ENCODE measurements at places on chromosomes 16 and 17.

- DNase-seq, result no peak
Measured at GRCh38 chr17:47686276-47686635, 7.7 kb upstream of the TBKBP1 start.

DNA sequence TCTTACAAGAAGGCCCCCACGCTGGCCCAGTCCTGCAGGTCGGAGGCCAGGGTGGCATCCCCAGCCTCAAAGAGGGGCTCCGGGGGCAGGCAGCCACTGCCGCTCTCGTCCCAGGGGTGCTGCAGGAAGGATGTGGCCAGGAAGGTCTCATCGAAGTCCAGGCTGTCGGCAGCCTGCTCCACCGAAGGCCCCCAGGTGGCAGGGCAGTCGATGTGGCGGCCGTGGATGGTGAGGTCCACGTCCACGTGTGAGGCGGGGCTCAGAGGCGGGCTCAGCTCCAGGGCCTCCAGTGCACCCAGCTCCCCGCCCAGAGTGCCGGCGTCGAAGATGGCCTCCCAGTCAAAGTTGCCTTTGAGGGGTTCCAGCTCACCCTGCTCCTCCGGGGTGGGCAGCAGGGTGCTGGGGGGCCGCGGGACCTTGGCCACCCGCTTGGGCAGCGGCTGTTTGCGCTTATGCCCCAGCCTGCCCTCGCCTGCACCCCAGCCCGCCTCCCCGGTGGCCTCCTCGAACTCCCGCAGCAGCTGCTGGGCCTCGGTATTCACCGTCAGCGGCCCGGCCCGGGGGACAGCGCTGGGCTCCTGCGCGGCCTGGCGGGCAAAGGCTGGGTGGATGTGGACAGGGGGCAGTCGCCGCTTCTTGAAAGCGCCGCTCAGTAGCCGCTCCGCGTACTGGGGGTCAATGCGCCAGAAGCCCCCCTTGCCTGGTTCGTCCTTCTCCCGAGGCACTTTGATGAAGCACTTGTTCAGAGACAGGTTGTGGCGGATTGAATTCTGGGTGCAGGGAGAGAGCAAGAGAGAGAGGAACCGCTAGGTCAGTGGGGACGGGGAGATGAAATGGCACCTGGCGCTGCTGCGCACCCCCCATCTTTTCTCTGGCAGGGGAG lies 3.5 kb downstream of the FOXJ1 start:
- no peak for DNase-seq

DNA sequence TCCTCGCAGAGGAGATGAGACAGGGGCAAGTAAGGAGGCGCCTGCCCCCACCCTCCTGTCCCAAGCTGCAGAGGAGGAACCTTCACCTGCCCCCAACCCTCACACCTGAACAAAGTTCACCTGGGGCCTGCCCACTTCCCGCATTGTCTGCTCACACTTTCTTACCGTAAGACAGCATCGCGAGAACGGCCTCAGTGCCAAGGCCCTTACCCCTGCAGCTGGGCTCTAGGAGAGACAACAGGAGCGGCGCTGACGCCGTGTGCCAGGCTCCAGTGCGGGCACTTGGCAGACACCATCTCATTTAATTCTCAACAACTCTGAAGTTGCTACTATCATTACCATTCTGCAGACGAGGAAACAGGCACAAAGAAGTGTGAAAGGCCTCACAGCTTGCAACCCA lies 4.1 kb downstream of the NAT9 start:
- DNase-seq, result no peak

DNA sequence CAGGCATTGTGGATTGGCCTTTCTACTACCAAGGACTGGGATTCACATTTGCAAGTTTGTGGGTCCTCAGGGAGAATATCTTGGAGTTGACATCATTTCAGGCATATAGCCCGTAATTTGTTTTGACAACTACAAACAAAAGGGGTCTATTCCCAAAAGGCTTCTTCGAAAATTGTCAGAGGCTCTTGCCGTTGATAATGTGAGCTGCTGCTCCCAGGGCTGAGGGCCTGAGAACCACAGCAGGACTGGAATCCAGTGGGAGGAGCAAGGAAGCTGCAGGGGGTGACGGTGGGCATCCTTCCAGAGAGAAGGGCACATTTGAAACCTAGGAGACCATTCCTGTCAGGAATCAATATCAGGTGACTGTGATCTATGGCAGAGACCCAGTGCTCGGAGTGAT lies 761.6 kb upstream of the RBFOX1 start:
- no peak for DNase-seq

DNA sequence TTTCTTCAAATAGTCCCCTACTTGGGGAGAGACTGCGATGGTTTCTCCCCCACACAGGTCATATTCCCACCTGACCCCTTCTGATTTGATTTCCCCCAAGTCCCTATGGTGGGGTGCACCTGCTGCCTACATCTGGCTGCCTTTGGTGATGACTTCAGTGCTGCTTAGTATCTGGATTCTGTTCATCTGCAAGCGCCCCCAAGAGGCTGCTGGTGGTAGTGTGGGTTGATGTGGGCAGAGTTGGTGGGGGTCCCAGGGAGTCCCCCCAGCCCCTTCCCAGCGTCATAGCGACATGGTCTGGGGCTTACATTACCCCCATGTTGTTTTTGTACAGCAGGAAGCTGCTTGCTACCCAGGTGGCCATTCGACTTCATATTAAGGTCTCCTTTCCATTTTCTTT lies 99.2 kb downstream of the NTN1 start:
- no peak for DNase-seq

- no peak for DNase-seq
Measured at GRCh38 chr17:27552276-27552732, 78.7 kb upstream of the LGALS9 start.

DNA sequence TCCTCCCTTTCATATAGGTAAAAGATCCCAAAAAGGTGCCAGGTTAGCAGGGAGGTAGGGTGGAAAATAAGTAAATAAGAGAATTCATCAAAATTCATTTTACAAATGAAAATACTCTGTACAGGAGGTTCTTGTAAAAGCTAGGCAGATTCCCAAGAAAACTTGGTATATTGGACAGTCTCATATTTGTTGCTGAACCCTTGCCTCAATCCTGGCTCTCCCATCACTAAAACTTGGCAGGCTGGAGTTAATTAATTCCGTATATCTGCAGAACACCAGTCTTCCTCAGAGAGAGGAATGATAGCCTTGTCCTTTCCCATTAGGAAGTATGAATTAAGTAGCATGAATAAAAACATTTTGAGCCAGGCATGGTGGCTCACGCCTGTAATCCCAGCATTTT lies 66.2 kb upstream of the MTMR4 start:
- DNase-seq, result no peak

- no peak for DNase-seq
Measured at GRCh38 chr16:86030116-86030515, 131.2 kb downstream of the IRF8 start.

- no peak for DNase-seq
Measured at GRCh38 chr16:14028202-14028601, 42.9 kb upstream of the MRTFB start.

DNA sequence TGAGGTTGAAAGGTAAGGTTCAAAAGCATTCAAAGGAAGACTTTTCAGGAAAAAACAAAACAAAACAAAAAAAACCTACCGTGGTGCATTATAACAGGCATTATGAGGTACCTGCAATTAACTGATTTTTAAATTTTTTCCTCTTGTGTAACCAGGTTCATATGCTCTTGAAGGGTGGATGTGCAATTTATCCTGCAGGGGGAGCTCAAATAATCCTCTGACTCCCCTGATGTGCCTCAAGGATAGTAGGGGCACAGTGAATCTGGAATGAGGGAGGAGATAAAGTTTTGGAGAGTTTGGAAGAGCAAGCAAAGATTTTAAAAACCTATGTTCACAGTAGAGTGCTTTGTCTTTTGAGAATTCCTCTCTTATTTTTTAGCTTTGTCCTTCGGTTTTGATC lies 1349.4 kb downstream of the CDH8 start:
- DNase-seq, result no peak

GRCh38 chr16:3094289-3095027 lies 4.6 kb downstream of the ZSCAN10 start:
- DNase-seq, result no peak

DNA sequence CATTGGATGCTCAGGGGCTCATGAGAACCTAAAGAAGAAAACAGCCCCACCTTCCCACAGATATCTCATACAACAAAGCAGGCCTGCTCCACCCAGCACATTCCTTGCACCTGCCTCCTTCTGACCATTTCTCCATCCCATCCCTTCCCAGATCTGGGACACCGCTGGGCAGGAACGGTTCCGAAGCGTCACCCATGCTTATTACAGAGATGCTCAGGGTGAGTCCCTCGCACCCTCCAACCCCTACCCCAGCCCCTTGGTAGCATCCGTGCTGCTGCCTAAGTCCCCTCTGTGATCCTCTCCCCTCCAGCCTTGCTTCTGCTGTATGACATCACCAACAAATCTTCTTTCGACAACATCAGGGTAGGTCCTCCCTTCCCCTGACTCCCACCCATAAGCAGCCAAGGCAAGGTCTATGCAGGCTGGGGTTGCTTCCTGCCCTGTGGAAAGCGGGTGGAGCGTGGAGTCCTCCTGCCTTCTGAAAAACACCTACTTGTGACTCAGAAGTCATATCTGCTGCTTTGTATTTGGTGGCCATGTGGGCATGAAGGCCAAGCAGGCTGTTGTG lies 5.4 kb upstream of the NHERF1 start:
- DNase-seq, result no peak

- no peak for DNase-seq
Measured at GRCh38 chr16:57392694-57393093, 11.9 kb upstream of the CCL17 start.

DNA sequence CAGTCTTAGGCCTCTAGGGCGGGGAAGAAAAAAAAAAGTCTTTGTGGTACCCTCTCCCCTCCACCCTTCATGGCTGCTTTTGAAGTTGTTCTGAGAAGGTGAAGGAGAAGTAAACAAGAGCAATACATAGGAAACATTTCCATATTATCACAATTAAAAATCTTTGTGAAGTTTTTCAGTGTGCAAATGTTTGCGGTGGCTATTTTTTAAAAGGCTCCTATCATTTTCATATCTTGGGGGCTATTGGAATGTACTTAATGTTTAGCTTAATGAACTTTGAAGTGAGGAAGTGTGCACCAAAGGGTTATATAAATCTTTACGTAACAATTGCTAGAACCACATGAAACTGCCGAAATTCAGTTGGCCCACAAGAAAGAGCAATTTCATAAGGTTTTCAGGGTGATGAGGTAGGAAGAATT lies 7.6 kb downstream of the NOL11 start:
- no peak for DNase-seq

DNA sequence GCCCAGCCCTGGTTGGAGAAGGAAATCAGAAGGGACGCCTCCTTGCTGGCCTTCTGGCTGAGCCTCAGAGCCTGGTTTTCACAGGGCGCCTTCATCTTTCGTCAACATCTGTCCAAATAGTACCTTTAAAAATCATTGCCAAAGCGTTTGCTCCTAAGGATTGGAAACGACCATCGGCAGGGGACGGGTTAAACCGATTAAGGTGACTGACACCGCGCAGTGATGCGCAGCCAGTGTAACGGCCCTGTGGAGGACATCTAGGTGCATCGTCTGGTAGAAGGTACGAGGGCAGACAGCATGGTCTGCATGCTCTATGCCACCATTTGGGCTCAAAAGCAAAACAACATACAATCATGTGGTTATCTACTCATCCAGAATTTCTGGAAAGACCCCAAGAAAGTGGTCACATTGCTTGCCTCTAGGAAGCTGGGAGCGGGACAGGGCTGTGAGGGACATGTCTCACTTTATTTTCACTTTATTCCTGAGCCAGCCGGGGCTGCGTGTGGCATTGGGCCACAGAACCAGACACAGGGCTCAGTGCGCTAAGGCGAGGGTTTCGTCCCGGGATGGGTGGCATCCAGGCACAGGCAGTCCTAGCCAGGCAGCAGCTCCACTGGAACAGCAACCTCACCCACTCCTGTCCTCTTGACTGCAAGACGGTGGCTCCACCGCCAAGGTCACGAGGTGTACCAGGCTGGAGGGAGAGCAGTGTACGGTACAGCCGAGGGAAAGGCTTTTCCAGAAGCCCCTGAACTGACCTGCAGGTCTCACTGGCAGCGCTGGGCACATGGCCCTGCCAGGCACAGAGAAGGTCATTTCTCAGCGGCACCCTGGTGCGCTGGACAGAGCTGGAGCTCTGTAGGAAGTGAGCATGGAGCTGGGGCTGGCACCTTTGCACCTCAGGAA lies 40.9 kb upstream of the JPH3 start:
- no peak for DNase-seq

GRCh38 chr16:83312718-83313245 lies 495.0 kb upstream of the HSBP1 start:
- DNase-seq, result no peak

GRCh38 chr16:69326172-69326873 lies 4.1 kb downstream of the PDF start:
- no peak for DNase-seq

DNA sequence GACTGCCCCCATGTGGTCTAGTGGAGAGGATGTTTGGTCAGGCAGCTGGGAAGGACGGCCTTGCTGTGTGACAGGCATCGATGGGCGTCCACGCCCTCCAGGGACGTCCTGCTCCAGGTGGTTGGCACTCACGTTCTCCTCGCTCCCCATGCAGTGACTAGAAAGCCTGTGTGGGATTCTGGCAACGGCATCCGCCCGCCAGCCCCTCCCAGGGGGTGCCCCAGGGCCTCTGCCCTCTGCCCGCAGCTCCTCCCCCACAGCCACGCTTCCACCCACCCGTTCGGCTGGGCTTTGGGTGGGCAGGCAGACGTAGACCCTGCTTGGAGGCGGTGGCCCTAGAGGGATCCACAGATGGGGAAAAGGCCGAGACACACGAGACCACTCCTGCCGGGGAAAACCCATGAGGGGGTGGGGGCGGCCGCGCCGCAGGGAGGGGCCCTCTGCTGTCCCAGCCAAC lies 4.7 kb upstream of the IL17C start:
- DNase-seq, result no peak

GRCh38 chr17:69044371-69044770 lies 16.4 kb downstream of the ABCA9 start:
- no peak for DNase-seq

- DNase-seq, result no peak
Measured at GRCh38 chr17:8606401-8606800, 24.1 kb downstream of the MYH10 start.

- no peak for DNase-seq
Measured at GRCh38 chr16:87278191-87279093, 38.8 kb downstream of the C16orf95 start.

DNA sequence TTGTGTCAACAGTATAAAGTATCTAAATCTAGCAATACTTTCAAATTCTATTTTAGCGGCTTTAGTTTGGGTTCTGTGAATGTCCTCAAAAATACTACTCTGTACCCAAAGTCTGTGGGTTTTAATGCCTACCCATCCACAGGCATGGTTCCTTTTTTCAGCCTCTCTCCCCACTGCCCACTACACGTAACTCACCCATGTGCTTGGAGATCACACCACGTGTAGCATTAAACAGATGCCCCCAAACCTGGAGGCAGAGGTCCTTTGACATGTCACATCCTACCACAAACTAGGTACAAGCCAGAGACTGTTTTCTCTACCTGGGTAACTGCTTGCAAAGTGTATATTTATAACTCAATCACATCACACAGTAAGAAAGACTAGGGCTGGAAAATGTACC lies 5.4 kb downstream of the DYNC1LI2 start:
- DNase-seq, result no peak

DNA sequence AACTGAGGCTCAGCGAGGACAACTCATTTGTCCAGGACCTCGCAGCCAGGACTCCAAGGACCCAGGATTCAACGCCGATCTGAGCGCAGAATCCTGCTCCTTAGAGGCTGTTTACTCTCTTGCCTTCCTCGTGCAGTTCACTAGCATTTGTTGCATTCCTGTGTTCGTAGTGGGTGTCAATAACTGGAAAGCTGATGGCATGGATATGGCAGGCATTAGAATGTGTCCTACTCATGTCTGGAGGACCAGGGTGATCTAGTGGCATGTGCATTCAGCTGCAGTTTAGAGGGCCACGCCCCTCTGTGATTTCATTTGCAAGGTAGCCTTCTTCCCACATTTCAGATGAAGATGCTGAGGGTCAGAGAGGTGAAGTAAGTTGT lies 510 bp downstream of the CRISPLD2 start:
- DNase-seq, result no peak

GRCh38 chr17:42087042-42087701 lies 11.1 kb downstream of the ZNF385C start:
- no peak for DNase-seq
